ENCODE measurements at places on chromosomes 6 and 20. TPM values are rescaled to one million over a fixed set of nuclear protein-coding genes. Genes with fewer than 3 reads are reported as not detected.

The DEFB124 gene
- not detected for total RNA-seq

The SLC25A27 gene
- total RNA-seq, result 0.09 TPM

The LY6G6C gene
- not detected for total RNA-seq

The RCAN2 gene
- total RNA-seq, result not detected

The RAMACL gene
- total RNA-seq, result 0.23 TPM

The SLC13A3 gene
- 0.09 TPM for total RNA-seq

The LGSN gene
- 3.5 TPM for total RNA-seq

The MRS2 gene
- total RNA-seq, result 20.4 TPM

The SNPH gene
- total RNA-seq, result 4.3 TPM

The RFX6 gene
- total RNA-seq, result not detected

The ADGRF1 gene
- total RNA-seq, result not detected

The TBCC gene
- 16.7 TPM for total RNA-seq

The HSPA1L gene
- total RNA-seq, result 2.1 TPM

The C2 gene
- 0.66 TPM for total RNA-seq

The TP53TG5 gene
- total RNA-seq, result not detected

The DPPA5 gene
- total RNA-seq, result not detected

The FRK gene
- total RNA-seq, result 1.4 TPM

The OTOR gene
- total RNA-seq, result not detected

Data from A549 treated with CpdA at 1 μM for 4 hours (cell line).